GM03348 (cell line): ENCODE measurements at places on chromosomes 11 and 22.
A peak's percentile ranks its signal among the peaks of the same experiment; 100 is the strongest.

DNA sequence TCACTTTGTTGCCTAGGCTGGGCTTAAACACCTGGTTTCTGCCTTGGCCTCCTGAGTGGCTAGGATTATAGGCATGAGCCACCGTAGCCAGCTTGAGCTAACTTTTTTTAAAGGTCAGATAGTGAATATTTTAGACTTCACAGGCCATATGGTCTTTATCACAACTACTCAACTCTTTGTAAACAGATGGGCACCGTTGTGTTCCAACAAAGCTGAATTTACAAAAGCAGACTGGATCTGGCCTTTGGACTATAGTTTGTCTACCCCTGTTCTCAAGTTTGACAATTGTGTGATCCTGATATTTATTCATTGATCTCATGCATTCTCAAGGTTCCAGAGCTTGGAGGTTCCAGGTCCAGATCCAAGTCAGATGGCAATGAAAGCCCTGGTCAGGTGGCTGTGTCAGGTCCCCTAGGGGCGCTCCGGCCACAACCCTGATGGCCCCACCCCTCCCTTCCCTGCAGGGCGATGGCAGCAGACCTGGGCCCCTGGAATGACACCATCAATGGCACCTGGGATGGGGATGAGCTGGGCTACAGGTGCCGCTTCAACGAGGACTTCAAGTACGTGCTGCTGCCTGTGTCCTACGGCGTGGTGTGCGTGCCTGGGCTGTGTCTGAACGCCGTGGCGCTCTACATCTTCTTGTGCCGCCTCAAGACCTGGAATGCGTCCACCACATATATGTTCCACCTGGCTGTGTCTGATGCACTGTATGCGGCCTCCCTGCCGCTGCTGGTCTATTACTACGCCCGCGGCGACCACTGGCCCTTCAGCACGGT lies 15.8 kb downstream of the P2RY2 start:
- DNase-seq = no peak

- DNase-seq = peak; percentile 83
Observed at GRCh38 chr11:35491231-35491871, 34.1 kb downstream of the PAMR1 start.

- DNase-seq = no peak
Observed at GRCh38 chr11:109911488-109911887, 181.7 kb upstream of the ZC3H12C start.

DNA sequence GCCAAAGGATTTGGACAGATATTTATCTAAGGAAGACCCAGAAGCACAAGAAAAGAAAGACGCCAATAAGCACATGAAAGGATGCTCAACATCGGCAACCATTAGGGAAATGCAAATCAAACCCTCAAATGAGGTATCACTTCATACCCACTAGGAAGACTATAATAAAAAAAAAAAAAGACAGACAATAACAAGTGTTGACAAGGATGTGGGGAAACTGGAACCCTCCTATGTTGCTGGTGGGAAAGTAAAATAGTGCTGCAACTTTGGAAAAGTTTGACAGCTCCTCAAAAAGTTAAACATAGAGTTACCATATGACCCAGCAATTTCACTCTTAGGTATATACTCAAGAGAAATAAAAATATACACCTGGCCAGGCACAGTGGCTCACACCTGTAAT lies 47.0 kb downstream of the MICAL3 start:
- DNase-seq = no peak

DNA sequence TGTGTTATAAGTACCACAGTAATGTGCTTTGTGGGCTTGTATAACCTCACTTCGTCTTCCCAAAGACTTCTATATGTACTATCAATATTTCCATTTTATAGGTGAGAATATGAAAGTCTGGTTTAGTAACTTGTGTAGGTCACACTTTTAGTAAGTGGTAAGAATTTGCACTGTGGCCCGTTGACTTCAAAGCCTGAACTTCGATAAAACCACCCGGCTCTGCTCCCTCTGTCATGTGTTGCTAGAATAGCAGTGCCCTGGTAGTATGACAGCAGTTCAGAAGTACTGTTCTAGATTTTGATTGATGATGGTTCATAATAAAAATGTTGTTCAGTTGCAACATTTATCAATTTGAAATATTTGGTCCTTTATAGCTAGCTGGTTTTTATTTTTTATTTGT lies 110.2 kb upstream of the SORL1-AS1 start:
- DNase-seq = no peak

GRCh38 chr22:46297151-46297812 lies 612 bp downstream of the GTSE1 start:
- DNase-seq = peak; percentile 51

GRCh38 chr22:20110359-20110985 lies 5.4 kb upstream of the RANBP1 start:
- DNase-seq = no peak

- DNase-seq = no peak
Observed at GRCh38 chr11:15991215-15991614, 365.1 kb downstream of the SOX6 start.

DNA sequence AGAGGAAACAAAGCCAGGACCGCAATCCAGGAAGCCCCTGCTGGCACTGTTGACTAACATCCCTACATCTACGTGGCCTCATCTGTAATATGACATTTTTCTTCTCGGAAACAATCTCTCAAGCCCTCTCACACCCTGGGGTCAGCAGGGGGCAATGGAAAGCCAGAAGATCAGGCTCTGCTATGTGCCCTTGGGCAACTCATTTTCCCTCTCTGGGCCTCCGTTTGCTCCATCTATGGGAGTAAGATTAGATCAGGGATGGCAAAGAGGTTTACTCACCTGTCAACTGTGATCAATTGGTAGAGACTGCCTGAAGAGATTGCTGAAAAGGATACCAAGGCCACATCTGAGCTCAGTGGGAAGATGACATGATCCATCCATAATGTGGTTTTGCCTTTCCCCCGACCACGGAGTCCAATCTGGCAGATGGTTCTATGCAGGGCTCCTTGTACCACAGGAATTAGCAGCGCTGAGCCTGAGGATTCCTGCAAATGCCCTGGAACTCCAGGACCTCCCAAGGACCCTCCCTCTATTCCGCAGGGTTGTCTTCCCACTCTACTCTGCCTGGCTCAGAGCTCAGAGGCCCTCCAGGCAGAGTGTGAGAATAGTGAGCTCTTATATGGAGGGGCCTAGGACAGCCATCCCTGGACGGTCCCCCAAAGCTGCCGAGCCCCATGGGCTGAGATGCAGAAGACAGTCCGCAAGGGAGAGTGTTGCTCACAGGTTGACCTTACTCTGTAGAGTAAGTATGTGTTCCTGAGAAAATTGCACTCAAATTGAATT lies 66.1 kb downstream of the CHST1 start:
- no peak for DNase-seq

GRCh38 chr22:21013657-21014201 lies 1.2 kb upstream of the P2RX6 start:
- no peak for DNase-seq
